Lung (tissue), 17 donors: ENCODE measurements at places on chromosomes 4 and X. TPM values are rescaled to one million over a fixed set of nuclear protein-coding genes. Genes with fewer than 3 reads are reported as not detected.
A peak's percentile ranks its signal among the peaks of the same experiment; 100 is the strongest.

- DNase-seq, result no peak
Observed at GRCh38 chr4:2599304-2599654, 62.8 kb downstream of the FAM193A start.

DNA sequence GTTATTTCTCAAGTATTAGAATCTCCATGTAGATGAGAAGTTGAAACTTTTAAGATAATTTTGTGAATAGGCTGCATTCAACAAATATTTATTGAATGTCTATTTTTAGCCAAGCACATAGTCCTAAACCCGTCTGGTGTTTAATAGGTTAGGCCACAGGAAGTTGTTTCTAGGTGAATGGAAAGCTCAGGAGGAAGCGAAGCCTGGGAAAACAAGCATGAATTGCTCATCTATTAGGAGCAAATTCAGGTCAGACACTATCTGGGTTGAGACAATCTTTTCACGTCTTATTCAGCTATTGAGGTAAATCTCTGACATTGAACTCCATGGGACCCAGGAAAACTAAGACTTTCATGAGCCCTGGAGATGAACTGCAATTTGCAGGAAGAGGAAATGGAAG is 43.1 kb upstream of the FREM3 start:
- DNase-seq, result no peak

DNA sequence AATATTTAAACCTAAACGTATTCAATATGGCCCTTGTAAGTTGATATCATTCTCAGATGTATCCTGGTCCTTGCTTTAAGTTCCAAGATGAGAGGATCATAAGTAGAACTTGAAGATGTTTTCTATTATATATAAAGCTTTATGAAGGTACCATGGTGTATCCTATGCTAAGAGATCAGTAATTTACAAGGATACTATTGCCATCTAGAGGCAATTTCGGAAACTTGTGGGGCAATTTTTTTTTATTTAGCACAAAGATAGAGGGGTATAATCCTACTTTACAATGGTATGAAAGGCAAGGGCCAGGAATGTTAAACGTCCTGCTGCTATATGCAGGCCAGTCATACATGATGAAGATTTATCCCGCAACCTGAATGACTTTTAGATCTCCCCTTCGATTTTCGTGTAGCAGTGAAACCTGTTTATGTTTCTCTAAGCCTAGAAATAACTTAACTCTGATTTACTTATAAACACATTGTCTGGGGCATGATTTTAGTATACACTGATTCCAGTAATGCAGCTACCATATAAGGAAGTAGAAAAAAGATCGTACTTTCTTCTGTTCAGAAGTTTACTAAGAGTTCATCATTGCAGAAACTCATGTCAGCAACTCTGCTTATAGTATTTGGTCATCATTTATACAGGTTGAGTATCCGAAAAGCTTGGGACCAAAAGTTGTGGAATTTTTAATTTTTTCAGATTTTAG is 2.6 kb downstream of the SLC25A31 start:
- DNase-seq, result peak; percentile 72

GRCh38 chrX:103918571-103919269 is 43.7 kb upstream of the TMSB15B start:
- DNase-seq, result peak; percentile 76

PIR gene
- total RNA-seq, result 8.3 TPM

MUC7 gene
- total RNA-seq, result not detected

BMX gene
- 1.9 TPM for total RNA-seq

CCDC149 gene
- 21.1 TPM for total RNA-seq

- no peak for DNase-seq
Observed at GRCh38 chr4:154521607-154522006, 28.6 kb downstream of the PLRG1 start.

- no peak for DNase-seq
Observed at GRCh38 chr4:1239950-1240307, 9.0 kb downstream of the CTBP1 start.

DNA sequence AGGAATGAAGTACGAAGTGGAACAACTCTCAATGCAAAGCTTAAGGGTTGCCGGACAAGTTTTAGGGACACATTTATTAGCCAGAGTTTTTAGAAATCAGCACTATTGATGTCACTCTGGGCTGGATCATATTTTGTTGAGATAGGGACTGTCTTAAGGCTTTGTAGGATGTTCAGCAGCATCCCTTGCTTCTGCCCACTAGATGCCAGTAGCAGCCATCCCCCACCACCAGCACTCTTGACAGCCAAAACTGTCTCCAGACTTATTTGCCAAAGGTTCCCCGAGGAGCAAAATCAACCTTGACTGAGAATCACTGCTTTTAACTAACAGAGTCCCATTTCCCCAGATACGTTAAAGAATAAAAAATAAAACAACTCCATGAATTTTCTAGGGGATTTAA is 1497.3 kb downstream of the STIM2 start:
- DNase-seq, result peak; percentile 2

TMA16 gene
- total RNA-seq, result 22.4 TPM

MAGEA10 gene
- total RNA-seq, result not detected

- DNase-seq, result peak; percentile 4
Observed at GRCh38 chrX:20715176-20715575, 448.5 kb upstream of the RPS6KA3 start.

GRCh38 chr4:119118397-119118796 is 17.2 kb upstream of the MYOZ2 start:
- DNase-seq, result no peak

DNA sequence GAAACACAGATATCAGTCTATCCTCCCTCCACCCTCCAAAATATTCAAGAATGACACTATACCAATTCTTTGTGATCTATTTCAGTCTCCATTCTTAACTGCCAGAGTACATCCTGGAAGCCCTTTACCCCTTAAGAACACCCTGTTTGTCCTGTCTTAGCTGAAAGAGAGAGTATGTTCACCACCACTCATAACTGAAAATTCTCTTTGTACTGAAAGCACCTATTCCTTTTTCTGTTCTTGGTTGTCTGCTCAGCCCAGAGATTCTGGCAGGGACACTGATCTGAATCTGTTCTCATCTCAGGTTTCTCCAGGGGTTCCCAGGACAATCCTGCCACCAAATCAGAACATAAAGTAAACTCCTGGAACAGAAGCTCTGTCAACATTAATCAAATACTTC is 25.4 kb upstream of the EREG start:
- no peak for DNase-seq

DNA sequence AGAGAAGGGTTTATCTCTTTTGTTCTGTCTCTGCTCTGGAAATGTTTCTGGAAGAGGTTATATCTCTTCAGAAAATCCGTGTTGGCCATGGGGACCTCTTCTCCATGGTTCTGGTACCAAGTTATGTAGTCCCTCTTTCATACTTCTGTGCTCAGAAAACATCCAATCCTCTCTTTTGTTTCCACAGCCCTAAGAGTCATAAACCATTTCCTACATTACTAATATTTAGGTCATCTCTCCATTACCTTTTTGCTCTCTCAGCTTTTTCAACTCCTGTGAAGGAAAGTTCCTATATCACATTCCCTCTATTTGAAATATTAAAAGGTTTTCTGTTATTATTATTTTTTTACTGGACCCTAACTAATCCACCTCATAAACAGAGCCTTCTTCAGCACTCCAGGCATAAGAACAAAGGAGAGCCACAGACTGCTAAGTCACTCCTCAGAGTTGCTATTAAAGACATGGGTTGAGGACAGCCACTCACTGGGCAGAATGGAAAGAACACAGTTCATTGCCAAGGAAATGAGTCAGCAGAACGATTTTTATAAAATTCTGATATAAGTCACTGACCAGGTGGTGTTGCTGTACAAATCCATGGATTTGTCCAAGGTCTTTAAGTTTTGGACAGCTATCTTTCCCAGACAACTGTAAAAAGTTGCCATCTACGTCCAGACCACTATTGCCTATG is 122.4 kb upstream of the NPY2R start:
- no peak for DNase-seq

MTNR1A gene
- not detected for total RNA-seq

DNA sequence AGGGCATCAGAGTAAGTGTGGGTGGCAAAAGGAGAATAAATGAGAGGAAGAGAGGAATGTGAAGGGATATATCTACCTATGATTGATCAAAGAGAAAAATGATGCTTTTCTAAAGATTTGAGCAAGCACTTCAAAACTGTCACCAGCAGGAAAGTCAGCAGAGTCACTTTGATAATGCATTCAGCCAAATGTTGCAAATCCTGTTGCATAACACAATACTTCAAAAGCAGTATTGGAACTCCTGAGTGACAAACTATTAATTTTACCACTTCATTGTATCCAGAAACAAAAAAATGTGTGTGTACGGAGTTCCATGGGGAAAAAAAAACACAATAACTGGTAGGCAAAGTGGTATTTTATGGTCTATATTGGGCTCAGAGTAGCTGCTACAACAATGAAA is 160.3 kb downstream of the EMCN start:
- no peak for DNase-seq

DNA sequence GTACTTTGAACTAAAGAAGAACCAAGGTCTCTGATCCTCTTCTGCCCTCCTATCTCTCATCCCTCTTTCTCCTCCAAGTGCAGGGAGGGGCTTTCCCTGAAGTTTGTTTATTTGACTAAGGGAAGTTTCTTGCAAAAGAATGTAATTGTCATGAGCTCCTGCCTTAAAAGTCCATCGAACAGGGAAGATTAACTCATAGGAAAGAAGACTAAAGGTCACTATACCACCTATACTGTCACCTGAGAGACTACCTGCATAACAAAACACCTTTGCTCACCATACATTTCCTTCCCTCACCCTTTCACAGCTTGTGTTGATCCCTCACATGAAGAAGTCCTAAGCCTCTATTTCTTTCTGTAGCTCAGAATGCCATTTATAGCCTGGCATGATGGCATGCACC is 59.4 kb upstream of the C4orf54 start:
- DNase-seq, result no peak

ITIH6 gene
- 0.20 TPM for total RNA-seq

DNA sequence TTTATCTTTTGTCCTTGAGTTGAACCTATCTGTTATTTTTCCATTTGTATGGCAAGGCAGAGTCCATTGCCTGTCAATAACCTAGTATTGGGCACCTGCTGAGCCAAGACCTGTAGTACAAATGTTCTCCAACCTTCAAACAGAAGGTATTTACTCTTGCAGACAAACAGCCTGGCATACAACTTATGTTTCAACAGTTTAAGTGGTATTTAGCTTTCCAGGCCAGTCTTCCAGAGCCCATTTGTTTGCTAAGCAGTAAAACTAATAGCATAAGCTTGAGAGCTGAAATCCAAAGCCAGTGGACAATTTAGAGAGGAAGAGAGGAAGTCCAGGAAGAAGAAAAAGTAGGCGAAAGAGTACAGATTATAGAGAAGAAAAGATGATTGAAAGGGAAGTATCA is 979.3 kb downstream of the GLUD2 start:
- DNase-seq, result no peak

- DNase-seq, result no peak
Observed at GRCh38 chrX:149718757-149719156, 6.9 kb downstream of the MAGEA11 start.

GRCh38 chrX:40912576-40912975 is 172.7 kb upstream of the USP9X start:
- no peak for DNase-seq

EDA gene
- 4.7 TPM for total RNA-seq

DNA sequence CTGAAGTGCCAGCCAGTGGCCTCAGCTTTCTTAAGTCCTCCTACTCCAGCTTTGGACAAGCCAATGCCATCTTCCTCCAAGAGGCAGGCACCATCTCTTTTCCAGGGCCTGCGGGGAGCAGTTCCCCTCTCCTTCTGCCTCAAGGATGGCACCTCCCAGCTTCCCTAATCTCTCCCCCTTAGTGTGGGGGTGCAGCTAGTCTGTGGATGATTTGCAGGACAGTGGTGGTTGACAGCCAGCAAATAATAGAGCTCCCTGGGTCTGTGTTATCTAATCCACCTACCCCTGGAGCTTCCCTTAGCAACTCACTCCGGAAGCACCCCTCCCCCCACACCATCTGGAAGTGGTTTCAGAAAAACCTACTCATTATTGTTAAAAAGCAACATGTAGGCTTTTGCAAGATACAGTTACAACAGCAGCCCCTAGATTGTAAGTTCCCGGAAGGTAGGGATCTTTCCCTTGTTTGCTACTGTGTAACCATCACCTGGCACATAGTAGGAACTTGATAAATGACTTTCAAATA is 247.1 kb downstream of the BCOR start:
- no peak for DNase-seq

NOX1 gene
- total RNA-seq, result 0.12 TPM

DNA sequence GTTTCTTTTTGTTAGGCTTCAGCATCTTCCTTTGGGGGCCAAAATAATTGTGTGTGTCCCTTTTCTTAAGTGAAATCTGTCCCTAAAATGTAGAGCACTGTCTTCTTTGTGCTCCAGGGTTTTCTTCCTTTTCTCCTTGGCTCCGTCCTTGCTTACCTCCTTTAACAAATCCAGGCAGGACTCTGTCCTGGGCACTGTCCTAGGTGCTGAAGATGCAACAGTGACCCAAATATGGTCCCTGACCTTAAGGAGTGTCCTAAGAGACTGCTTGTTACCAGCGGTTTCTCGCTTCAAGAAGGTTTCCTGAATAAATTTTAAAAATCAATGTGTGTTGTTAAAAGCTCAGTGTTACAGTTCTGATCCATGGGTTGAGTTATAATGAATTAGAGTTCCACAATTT is 471.8 kb downstream of the KCNIP4 start:
- DNase-seq, result peak; percentile 35

PAGE1 gene
- total RNA-seq, result not detected

GRCh38 chr4:70471897-70472296 is at the start of gene MUC7:
Gene MUC7, plus strand, starts transcription at chr4:70472197. Its CDS starts 1,825 bp downstream, at chr4:70474022.
- no peak for DNase-seq

- no peak for DNase-seq
Observed at GRCh38 chr4:4245172-4245571, 2.9 kb downstream of the TMEM128 start.

GPC3 gene
- 56.0 TPM for total RNA-seq

GRCh38 chr4:134952305-134952704 is 750.7 kb upstream of the PABPC4L start:
- no peak for DNase-seq

LRP2BP gene
- 4.6 TPM for total RNA-seq

GRCh38 chr4:100540131-100540530 is 22.3 kb upstream of the EMCN start:
- no peak for DNase-seq

FGA gene
- total RNA-seq, result 1.4 TPM

CITED1 gene
- not detected for total RNA-seq

SPANXN3 gene
- not detected for total RNA-seq

DNA sequence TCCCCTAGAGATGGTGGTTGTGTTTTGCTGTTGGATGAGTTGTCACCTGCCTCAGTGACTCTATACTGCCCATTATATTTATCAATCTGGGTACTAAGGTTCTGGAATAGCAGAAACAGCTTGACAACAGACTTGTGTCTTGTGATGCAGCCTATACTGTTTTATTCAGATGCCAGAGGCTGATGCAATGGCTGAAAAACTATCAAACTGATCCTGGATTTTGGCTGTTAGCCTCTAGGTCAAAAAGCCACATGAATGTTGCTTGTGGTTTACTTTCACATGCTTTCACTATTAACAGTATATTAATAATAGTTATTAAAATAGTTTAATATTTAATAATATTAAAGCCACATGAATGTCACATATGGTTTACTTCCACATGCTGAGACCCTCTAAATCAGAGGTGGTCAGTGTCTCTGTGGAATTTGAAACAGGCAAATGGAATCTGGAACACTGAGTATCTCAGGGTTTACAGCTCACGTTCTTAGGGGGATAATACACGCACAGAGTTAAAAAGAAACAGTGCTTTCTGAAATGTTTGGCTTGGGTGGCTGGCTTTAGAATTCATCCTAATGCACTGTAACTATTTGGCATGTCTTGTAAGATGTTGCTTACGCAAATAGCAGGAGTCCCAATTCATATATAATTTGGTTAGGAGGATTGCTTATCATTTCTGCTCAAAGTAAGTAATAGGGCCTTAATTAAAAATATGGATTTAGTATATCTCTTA is 82.5 kb upstream of the LCORL start:
- DNase-seq, result no peak
